ENCODE measurements at places on chromosomes 5 and 9.

- no peak for DNase-seq
Measured at GRCh38 chr5:172686111-172686510, 45.0 kb downstream of the NEURL1B start.

DNA sequence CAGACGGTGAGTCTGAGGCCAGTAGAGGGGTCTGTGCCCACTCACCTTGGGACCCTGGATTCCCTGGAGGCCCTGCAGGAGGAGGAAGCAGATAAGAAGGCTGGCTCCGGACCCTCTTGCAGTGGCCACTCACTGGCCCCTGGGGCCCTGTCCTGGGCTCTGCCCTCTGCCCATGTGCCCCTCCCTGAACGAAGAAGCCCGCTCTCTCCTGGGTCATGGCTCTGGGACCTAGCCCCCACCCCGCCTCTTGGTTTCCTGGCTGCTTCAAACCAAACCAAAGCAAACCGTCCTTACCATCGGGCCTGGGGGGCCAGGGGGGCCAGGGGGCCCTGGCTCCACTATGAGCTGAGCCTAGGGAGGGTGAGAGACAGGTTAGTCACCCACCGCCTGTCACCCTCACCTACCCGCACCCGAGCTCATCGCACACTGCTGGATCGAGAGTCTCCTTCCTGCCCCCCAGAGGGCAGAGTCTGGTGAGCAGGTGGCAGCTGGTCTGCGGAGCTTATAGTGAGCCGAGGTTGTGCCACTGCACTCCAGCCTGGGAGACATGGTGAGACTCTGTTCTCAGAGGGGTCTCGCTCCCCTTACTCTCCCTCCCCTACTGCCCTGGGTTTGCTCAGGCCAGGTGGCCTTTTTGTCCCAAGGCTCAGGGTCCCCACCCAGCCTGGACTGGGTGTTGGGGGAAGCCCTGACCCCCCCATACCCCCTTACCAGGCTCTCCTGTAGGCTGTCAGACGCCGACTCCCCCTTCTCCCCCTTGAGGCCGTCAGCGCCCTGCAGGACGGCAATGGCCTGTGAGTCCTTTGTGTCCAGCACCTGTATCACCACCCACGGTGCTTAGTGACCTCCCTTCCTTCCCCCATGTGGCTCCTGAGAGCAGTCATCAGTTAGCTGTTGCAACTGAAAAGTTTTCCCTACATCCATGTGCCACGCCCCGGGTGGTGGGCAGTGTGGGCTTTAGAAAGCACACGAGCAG lies 15.2 kb upstream of the PHYKPL start:
- no peak for DNase-seq

DNA sequence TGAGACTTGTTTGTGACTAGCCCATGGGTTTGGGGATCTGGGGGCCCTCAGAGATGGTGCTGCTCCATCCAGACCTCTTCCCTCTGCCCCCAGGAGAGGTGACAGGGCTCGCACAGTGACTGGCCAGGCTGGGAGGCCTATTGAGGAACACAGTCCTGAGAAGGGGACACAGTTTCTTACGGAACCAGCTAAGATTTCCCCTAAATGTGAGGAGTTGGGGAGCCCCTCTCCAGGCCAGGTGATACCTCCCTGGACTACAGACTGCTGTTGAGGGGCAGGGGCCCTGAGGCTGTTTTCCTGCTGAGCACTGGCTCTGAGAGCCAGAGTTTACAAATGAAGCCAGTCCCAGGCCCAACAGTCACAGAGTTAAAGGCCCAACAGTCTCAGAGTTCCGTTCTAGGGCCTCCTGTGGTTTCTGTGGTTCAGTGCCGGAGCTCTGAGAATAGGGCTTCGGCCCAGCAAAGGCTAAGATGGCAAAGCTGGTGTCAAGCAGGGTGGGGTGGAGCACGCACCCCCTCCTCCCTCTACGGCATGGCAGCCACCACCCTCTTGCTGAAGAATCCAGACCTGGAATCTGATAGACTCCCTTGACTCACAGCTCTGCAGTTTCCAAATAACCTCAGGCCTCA lies 1.1 kb upstream of the SEMA4D start:
- DNase-seq = peak; percentile 65

DNA sequence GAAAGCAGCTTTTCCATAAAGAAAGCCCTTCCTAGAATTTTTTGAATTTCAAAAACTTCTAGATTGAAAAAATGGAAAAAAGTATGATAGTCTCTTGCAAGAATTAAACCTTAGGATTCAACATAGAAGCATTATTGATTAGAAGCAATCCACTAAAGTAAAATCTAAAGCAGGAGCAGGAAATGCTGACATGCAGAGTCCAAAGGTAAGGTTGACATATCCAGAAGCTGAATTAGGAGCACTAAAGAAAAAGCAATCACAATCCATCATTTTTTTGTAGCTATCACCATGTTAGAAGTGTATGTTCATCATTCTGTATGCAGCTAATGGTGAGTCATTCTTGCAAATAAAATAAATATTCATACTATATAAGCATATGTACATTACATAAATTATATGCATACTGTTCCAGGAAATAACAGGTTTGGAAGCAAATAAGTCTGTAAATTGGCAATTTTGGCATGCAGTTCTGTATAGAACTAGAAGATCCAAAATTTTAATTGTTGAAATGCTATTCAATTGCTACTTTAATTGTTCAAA lies 39.4 kb upstream of the RNF180 start:
- DNase-seq = no peak

GRCh38 chr5:61020415-61020814 lies 75.4 kb downstream of the NDUFAF2 start:
- DNase-seq = no peak

GRCh38 chr9:20604562-20604961 lies 17.7 kb downstream of the MLLT3 start:
- DNase-seq = no peak

DNA sequence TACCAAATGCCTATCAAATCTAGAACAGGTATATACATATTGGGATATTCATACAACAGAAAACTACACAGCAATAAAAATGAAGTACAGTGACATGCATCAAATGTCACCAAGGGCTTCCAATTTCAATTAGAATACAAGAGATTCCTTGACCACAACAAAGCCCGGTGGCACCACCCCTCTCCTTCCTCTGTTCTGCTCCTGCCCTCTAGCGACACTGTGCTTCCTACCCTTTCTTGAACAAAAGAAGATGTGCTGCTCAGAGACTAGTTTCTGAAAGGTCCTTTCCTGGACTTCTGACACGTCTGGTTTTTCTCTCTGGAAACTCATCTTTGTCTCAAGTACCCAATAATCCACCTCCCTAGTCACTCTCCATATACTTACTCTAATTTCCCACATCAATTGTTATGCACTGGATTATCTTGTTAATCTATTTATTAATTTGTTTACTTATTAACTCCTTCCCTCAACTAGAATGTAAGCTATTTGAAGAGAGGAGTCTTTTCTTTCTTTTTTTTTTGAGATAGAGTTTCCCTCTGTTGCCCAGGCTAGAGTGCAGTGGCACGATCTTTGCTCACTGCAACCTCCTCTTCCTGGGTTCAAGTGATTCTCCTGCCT lies 70.4 kb upstream of the CTSV start:
- DNase-seq = no peak

DNA sequence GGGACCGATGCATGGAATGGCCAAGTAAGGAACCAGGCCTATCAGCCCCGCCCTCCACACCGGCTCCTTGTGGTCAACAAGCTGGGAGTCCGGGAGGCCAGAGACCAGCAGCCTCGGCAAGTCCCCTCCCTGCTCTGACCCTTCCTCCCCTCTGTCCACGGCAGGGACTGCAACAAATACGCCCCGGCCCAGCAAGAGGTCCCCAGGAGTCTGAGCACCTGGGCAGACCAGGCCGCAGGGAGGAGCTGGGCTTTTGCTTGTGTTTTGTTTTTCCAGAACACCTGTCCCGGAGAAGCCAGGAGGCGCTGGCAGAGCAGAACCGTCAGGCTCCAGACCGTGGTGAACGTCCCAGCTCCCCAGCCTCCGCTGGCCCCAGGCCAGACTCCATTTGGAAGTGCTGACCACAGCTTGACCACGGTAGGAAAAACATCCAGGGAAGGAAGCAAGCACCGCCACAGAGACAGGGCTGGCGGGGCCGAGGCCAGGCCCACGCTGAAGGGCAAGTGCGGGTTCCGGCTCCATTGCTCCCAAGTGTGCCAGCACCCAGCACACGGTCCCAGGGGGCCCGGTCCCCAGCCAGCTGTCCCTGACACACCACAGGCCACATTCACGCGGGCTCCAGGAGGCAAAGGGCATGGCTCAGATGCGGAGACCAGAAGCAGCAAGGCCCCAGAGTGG lies 56.7 kb downstream of the VAV2 start:
- no peak for DNase-seq

GRCh38 chr9:131732061-131732526 lies 7.8 kb downstream of the RAPGEF1 start:
- no peak for DNase-seq

- no peak for DNase-seq
Measured at GRCh38 chr5:16805486-16805885, 130.6 kb downstream of the MYO10 start.

GRCh38 chr9:77731930-77732329 lies 83.8 kb upstream of the GNA14 start:
- DNase-seq = no peak

DNA sequence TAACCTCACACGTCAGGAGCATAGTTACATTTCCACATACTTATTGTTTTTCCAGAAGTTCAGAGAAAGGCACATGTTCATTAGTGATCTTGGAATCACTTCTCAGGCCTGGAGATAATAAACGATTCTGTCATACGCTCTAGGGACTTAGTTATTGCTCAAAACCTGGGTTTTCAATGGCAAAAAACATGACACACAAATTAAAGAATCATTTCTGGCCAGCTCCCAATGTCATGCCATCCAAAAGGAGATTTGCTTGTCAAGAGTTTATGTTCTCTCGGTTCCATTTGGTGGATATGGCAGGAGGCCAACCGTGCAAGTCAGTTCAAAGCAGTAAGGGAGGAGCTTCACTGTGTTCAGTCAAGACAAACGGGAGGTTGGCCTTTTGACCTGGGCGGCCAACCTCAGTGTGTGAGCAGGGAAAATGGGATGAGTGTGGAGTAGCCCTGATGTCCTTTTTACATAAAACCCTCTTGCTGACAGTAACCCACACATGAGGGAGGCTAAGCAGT lies 123.4 kb downstream of the NXNL2 start:
- DNase-seq = no peak

DNA sequence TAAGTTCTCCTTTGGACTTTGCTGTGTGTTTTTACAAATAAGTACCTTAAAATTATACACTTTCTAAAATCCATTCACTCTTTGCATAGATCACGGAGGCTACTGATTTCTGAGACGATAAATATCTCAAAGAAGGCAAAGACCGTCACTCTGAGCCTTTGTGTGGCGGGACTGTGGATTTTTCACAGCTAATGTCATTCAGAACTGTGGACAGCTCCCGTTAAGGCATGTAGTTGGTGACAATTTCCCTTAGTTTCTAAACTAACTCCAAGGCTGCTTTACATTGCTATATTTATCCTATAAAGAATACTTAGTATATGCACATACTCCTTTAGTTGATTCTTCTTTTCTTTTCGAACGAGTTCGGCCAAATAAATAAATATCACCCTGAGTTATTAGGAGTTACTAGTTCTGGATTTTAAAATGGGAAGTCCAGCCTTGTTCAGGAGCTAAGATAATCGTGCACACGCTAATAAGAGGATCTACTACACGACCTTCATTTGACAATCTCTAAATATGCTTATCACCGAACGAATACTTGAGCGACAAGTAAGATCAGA lies 1.8 kb downstream of the HCN1 start:
- no peak for DNase-seq

DNA sequence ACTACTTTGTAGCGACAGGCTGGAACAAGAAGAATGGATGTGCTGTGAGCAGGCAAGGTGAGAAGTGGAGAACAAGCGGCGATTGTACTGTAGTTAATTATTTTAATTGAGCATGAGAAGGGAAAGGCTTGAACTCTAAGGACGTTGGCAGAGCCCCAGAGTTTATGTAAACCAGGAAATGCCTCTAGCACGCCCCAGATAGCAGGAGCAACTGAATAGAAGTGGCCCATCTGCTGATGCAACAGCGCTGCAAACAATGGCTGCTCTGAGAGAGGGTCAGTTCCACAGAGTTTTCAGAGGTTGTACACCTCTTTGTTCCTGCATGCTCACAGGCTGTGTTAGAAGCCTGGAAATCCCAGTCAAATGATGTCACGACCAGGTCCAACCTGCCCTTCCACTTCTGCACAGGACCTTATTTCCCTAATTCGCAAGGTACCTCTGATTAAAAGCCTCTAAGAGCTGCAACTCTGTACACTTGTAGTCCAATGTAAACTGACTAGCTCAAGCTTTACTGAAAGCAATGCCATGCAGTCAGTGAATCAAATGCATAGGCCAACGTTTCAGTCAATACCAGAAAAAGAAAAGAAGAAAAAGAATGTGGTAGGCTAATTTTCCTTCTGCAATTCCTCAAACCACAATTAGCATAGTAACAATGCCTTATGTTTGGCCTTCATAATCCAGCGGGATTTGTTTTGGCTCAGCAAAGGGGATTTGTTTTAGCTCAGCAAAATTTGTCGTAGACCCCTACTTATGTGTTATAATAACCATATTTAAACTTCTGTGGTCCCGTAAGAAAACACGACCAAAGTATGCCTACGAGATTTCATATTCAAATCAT lies 119.6 kb upstream of the RETREG1 start:
- DNase-seq = no peak

DNA sequence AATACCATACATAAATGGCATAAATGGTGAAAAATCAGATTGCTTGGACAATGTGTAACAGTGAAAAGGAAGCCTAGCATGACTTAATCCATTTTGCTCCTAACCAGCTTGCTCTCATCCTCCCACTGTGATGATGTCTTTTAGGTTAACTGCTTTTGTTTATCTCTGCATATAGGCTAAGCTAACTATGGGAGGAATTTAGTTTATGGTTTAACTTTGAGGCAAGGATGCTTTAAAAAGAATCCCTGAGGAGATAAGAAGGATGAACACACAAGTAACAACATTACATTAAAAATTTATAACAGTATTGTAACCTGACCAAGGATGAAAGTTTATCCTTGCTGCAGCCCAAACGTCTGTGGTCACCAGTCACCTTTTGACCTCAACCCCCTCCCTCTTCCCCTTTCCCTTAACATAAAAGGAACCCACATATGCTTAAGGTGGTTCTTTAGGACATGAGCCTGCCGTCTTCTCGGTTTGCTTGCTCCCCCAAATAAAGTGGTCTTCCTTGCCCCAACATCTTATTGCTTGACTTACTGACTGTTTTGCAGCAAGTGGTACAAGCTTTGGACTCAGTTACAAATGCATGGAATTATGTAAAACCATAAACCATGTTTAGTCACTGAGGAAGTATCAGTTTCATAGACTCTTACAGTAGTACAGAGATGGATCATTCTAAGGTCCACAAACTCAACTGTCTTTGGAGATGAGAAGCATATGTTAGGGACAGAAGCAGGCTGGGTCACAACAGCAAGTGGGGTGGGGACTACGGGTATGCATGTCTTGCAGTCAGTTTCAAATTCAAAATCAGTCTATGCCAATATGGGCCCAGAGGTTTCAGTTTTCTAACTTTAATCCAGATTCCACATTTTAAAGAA lies 31.3 kb downstream of the AGXT2 start:
- no peak for DNase-seq

Data from activated T-cell treated with anti-CD3 and anti-CD28 coated beads, Interleukin-2, amount 50 U/mL, for 24 hours (primary cell).